GM23338 (cell line): ENCODE measurements at places on chromosomes 5 and 9. TPM values are rescaled to one million over a fixed set of nuclear protein-coding genes. Genes with fewer than 3 reads are reported as not detected.

The KCNV2 gene
- not detected in 2 replicates for total RNA-seq

The ERAP2 gene
- not detected in 2 replicates for total RNA-seq

DNA sequence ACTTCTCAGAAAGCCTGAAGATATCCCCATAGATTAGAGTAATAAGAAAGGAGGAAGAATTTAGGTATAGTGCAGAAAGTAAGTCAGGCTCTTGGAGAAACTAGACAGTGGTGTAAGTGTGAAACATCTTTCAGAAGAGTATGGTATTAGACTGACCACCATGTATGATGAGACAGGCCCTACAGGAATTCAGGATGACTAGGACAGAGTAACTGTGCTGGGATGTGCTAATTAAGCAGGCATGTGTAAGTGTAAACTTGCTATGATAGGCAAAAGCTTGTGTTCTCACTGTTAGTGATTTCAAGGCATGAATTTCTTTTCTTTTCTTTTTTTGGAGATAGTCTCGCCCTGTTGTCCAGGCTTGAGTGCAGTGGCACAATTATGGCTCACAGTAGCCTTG is 70.8 kb downstream of the RAB24 start:
- DNase-seq: no peak

The PRLR gene
- 1.4 and 2.2 TPM in 2 replicates for total RNA-seq

DNA sequence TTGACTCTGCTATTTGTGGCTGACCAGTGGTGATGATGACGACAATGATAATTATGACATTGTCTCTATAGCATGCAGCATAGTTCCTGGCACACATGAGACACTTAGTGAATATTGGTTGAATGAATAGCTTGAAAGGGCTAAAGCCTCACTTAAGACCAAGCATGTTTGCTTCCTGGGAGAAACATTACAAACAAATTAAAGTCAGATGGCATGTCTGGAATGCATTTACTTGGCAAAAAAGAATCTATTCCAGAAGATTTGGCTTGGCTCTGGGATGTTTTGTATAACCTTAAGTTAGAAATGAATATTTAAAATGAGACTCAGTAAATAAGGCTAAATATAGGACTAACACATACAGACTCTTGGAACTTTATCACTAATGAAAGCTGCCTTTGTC is 21.6 kb downstream of the GAS1 start:
- no peak for DNase-seq
